ENCODE measurements at places on chromosomes 12 and 14.
A peak's percentile ranks its signal among the peaks of the same experiment; 100 is the strongest.

DNA sequence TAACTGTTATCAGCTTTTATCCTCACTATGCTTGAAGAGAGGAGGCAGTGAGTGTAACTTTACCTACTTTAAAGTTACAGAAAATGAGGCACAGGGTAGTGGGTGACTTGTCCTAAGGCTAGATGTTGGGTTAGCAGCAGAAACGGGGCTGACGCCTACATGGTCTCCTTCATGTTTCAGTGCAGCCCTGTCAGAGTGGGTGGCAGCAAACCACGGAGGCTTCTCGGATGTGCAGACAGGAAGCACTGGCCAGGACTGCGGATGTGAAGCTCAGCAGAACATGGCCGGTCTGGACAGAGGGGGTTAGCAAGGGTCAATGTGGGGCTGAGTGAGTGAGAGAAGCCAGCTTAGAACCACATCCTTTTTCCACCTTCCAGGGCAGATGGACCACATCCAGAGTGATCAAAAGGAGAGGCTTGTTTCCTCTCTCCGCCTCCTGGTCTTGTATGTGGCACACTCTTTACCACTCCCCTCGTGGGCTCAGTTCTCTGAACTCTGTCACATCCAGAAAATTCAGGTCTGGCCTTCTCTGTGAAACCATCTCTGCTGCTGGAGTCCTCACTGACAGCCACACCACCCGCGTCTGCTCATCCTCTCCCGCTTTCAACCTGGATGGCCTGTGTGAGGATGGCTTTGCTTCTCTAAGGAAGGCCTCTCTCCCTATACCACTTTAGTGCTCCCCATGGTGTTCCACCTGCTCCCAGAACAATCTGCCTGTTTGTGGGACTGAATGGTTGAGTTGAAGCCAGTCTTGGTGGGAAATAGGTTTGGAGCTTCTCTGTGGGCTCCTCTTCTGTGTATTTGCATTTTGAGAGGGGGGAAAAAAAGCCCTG is 14.1 kb downstream of the SUSD6 start:
- DNase-seq, result peak; percentile 60

DNA sequence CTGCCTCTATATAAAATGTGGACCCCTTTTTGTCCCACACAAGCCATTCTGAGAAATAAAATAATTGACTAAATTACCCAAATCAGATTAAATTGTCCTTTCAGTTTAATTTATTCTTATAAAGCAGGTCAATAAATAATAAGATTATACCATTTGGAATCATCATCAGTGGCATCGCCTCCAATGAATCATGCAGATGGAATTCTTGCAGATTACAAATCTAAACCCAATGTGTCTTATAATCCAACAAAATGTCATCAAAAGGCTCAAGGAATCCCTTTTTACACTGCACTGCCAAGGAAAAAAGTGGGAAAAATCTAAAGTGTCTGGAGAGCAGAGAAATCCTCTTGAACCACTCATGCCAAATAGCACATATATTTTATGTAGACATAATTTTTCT is 138.2 kb upstream of the TSPAN8 start:
- DNase-seq, result no peak

- DNase-seq, result no peak
Measured at GRCh38 chr14:30974628-30975027, 50.8 kb upstream of the AP4S1 start.

DNA sequence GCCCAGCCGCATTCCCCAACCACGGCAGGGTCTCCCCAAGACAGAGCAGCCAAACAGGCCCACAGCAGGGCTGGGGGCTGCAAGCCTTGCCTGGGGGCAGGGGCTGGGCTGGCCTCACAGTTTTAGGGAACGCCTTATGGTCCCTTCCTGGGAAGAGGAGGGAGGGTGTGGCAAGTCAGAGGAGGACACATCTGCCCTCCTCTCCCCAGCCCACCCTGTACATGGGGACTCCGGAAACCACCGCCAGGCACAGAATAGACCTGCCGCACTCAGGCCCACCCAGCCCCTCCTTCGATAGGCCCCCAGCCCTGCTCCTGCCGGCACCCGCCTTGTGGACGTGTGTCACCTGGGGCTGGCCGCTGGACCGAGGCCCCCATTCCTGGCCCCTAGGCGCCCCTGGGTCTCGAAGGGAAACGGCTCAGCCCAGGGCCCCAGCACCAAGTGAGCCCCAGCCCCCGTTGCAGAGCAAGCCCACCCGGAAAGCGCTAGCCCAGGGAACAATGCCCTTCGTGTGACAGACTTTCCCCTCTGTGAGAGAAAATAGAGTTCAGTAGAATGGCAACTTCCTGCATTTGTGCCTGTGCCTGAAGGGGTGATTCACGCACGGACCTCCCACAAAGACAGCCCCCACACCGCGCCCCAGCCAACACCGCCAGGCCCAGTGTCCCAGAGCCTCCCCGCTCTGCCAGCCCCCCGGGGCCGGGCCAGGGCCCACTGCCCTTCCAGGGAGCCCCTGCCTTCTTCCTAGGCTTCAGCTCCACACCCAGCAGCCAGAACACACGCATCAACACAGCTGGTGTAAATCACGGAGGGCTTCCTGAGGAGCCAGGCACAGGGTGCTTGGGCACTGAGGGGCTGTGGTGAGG is 12.0 kb upstream of the NUDT14 start:
- no peak for DNase-seq

DNA sequence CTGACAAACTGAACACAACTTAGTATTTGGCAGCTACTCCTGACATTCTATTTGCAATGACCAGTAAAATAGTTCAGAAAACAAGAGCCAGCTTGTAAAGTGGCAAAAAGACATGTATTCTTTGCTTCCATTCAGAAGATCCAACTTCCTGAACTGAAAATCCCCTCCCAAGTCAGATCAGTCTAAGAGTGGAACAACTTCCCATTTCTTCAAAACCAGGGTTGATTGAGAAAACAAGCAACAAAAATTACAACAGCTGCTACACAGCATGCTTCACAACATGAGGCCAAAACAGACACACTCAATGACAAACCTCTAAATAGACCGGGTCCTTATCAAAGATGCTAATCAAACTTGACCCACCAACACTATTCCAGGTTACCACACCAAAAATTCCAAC is 40.3 kb downstream of the CIT start:
- no peak for DNase-seq

- no peak for DNase-seq
Measured at GRCh38 chr12:71973687-71974086, 35.0 kb downstream of the TPH2 start.

DNA sequence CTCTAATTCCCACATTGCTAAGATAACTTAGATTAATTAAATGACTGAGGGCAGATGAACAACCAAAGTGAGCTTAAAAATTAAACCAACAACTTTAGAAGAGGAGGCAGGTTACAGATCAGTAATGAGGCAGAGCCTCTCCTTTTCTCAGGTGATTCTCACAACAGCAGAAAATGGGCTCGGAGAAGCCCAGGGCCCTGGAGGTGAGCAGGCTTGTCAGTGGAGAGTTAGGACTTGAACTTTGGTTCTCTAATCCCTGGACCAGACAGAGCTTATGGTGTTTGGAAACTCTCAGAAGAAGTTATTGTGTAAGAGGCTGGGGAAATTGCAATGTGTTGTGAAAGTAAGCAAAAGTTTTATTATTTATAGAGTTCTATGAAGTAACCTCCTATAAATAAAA is 2.8 kb downstream of the TRHDE start:
- DNase-seq, result no peak

- DNase-seq, result no peak
Measured at GRCh38 chr14:52936437-52936836, 14.4 kb downstream of the FERMT2 start.

GRCh38 chr14:30610787-30611343 is 11.3 kb upstream of the SCFD1 start:
- no peak for DNase-seq

DNA sequence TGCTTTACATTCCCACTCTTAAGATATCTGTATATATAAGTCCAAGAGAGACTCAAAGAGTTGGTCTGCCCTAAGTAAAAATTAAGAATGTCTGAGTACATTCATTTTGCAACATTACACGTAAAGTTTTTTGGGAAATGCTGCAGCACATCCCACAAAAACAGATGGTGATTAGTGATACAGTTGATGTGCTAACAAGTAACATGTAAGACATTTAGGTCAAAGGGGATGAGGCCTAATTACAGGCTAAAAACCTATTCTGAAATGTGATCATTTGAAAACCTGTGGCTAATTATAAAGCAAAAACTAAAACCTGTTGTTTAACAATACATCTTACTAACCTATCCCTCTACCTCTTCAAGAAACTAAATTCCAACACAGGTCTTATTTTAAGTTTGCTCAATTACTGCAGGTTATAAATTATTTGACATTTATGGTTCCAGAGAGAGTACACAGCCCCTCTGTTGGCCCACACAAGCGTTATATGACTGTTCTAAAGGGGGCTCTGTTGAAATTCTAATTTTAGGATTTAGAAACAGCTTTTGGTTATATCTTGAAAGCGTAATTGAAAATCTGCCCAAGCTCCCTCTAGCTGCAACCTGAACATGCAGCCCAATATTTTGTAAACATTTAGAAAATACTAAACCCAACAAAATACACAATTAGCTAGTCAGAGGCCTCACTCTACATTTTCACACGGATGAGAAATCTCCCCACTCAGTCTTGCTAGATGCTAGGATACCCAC is 42.9 kb downstream of the BRAP start:
- DNase-seq, result no peak

All from activated T-cell treated with anti-CD3 and anti-CD28 coated beads, Interleukin-2, amount 50 U/mL, for 4 hours (primary cell).